Activated naive CD4-positive, alpha-beta T cell treated with anti-CD3 and anti-CD28 coated beads, Interleukin-2, amount 10 ng/mL, durations not matched to agents 5 hours and 36 hours (primary cell): ENCODE measurements at places on chromosomes 1 and 21. TPM values are rescaled to one million over a fixed set of nuclear protein-coding genes. Genes with fewer than 3 reads are reported as not detected.

The JTB gene
- 106 TPM for total RNA-seq

The SMCP gene
- not detected for total RNA-seq

The MROH9 gene
- not detected for total RNA-seq

The DISP3 gene
- total RNA-seq: 1.8 TPM

The THEM5 gene
- total RNA-seq: not detected

The NPHS2 gene
- not detected for total RNA-seq

The ERICH3 gene
- not detected for total RNA-seq

The CELA2B gene
- total RNA-seq: not detected

The BGLAP gene
- 2.2 TPM for total RNA-seq

The TRNP1 gene
- 0.20 TPM for total RNA-seq

The SPATA17 gene
- total RNA-seq: not detected

The S100A11 gene
- 323 TPM for total RNA-seq

The FLG2 gene
- not detected for total RNA-seq

The RSPO1 gene
- total RNA-seq: not detected

The TCEA3 gene
- 62.2 TPM for total RNA-seq
